NB4 (cell line): ENCODE measurements at places on chromosomes 11 and 22.

- DNase-seq, result peak; percentile 63
Observed at GRCh38 chr11:70192666-70193410, 10.3 kb upstream of the FADD start.

GRCh38 chr11:85307366-85307765 is 319.8 kb downstream of the DLG2 start:
- DNase-seq, result no peak

DNA sequence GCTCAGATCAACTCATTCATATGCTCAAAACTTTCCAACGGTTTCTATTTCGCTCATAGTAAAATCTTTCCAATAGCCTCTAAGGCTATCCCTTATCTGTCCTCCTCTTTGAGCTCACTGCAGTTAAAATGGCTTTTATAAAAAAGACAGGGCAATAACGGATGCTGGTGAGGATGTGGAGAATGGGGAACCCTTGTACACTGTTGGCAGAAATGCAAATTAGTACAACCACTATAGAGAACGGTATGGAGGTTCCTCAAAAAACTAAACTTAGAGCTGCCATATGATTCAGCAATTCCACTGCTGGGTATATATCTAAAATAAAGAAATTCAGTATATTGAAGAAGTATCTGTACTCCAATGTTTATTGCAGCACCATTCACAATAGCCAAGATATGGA is 345.6 kb downstream of the DLG2 start:
- DNase-seq, result no peak

DNA sequence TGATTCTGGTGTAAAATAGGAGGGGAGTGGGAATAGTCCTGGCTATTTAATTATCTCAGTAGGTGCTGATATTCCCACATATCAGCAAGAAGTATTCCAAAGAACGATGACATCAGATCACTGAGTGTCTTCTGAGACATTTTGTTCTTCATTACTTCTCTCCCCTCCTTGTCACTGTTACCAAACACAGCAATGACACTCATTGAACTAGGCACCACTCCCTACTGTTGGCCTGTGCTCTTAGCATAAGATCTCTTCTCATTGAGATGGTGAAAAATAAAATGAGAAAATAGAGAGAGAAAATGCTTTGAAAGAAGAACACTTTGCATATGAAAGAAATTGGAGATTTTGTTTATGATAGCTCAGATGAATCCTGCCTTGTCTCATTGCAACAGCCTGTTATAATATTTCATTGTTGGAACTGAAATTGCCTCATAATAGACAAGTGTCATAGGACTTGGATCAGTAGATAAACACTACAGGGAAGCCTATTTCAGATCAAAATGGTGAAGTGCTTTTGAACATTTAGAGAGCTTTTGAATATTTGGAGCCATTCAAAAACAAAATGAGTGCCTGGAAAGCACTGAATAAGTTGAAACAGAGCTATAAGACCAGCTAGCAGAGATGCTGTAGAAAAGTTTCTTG is 11.3 kb upstream of the ETS1 start:
- DNase-seq, result no peak

- DNase-seq, result no peak
Observed at GRCh38 chr11:20489948-20490347, 102.4 kb downstream of the PRMT3 start.

DNA sequence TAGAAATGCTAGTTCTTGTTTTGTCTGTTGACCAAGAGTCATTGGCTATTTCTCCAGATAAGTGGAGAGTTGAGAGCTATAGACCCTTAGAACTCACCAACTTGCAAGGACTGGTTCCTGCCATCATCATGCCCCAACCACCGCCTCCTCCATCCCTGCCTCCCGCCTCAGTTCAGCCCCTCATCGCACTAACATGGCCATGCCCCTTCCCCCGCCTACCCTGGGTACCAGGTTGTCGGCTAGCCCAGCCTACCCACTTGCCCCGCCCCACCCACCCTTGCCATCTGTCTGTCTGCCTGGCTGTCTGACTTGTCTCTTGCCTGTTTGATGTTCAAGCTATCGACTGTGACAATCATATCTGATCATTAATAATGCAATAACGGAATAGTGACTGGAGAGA is 154.1 kb downstream of the TRIM29 start:
- DNase-seq, result no peak

DNA sequence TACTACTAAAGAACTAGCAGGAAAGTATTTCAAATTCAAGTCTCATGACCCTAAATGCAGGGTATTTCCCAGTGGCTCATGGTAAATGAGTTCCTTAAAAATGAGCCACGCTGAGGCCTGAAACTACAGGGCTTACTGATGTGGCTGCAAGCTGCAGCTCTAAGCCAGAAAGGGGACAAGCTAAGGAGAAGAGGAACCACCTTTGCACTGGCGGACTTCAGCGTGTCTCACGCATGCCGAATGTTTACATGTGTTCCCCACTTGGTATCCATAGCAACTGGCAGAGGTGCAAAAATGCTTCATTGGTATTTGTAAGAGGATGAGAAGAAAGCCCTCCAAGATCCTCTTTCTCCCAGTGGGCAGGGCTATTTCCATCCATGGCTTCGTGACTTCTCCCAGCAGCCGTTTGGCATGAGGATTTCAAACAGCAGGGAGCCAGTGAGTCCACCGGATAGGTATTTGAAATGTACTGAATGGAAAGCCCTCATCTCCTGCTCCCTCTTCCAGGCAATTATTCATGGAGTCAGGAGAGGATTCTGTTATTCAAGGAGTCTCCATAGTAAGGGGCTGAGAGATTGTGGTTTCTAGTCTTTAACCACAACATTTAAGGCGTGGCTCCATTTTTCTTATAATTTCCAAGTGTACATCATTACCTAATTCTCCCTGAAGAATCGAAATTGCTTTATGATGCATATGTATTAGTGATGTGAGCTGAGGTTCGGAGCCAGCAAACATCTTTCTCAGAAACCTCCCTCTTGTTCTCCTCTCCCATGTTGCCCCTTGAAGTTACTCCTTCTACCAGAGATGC is 55.3 kb upstream of the CD44 start:
- DNase-seq, result peak; percentile 85

- peak; percentile 70 for DNase-seq
Observed at GRCh38 chr11:135027461-135027860, 615.4 kb upstream of the B3GAT1 start.

GRCh38 chr11:133115099-133115498 is 417.2 kb downstream of the OPCML start:
- no peak for DNase-seq

DNA sequence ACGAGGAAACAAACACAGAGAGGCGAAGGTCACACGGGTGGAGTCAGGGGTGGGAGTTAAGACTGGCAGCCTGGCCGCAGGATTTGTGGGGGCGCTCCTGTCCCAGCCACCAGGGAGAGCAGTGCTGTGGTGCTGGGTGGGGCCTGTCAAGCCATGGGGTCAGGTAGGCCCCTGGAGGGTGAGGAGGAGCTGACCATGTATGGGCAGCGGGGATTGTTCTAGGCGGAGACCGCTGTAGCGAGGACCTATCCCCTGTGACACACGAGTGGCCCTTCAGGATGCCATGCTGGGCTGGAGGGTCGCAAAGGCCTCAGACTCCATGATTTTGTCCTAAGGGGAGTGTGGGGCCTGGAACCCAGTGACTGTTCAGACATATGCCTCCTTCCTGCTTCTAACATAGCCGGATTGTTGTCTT is 1.6 kb upstream of the RPS19BP1 start:
- no peak for DNase-seq

- DNase-seq, result no peak
Observed at GRCh38 chr11:61659413-61660196, 20.6 kb upstream of the DAGLA start.

DNA sequence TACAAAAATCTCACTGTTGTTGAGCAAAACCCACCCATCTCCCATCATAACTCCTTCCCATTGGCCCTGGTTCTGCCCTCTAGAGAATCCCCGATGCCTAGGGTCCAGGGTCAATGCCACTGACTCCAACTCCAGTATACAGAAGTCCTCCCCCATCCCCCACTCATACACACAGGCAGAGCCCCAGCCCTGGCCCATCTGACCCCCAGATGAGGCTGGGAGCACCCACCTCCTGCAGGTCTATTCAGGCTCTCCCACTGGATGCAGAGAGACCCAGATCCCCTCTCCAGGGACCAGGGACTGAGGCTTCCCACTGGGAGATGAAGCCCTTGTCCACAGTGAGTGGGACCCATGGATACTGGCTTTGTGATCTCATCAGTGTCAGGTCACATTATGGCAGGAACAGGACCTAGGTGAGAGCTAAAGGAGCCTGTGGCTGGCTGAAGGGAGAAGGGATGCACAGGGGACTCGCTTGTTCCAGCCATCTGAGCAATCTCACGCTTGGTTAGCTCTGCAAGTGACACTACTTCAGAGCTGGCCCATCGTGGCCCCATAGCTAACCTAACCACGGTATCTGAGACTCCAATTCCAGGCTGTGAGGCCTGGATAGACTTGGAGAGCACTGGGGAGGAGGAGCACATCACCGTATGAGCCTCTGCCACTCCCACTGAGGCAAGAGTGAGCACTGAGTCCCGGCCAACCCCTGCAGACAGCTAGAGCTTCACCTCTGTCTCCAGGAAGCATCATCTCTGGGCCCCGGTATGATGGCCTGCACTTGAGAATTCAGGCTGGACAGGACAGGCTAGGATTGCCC is 35.7 kb downstream of the TRIM29 start:
- DNase-seq, result no peak

DNA sequence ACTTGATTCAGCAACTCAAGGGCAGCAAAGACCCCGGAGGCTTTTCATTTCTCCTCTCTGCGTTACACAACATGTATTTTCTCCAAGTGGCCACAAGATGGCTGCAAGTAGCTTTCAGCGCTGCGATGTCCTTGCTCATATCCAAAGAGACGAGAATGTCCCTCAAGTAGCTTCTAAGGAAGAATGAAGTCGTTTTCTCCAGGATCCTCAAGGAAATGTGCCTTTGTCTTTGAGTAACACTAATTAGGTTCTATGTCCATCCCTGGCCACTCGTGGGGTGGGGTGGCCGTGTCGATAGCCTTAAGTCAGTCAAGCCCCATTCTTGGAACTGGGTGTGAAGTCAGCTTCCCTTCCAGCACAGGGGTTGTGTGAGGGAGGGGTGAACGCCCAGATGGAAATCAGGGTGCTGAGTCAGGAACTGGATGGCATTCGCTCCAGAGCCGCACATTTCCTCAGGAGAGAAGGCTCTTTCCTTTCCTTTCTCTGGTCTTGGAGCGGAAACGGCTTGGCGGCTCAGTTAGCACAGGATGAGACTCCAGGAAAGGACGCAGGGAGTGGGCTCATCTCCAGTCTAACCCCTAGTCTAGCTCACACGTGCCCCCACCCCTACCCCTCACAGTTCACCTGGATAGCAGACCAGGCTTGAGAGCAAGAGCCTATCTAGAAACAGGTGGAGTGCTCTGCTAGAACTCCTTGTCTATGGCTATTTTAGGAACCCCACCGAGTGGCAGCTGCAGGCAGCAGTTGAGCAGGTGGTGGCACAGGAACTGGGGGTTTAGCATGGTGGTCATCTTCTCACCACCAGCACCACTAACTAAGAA is 44.3 kb downstream of the NNMT start:
- DNase-seq, result peak; percentile 74

- DNase-seq, result peak; percentile 69
Observed at GRCh38 chr11:71251761-71252268, 562 bp downstream of the SHANK2 start.

DNA sequence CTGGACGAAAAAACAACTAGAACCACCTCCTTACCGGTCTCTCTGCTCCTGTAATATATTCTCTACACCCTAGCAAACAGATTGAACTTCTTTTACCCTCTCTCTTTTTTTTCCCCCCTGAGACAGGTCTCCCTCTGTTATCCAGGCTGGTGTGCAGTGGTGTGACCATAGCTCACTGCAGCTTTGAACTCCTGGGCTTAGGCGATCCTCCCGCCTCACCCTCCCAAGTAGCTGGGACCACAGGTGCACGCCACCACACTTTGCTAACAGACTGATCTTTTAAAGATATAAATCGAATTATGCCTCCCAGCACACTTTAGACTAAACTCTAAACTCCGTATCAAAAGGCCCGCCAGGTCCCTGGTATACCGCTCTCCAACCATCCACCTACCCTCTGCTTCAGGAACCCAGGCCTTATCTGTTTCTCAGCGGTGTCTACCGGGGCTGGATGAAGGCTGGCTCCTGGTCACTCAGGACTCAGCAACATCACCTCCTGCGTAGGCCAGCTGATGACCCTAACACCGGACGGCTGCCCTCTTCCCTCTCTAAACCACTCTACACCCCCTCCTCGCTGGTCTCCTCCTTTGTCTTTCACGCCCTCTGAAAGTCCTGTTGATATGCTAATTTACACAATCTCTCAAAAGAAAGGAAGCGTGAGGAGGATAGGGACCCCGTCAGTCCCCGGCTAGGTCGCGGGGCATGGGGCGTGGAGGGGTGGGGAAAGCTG is 745 bp downstream of the C22orf39 start:
- no peak for DNase-seq

GRCh38 chr11:12693094-12693478 is 18.9 kb downstream of the TEAD1 start:
- no peak for DNase-seq

DNA sequence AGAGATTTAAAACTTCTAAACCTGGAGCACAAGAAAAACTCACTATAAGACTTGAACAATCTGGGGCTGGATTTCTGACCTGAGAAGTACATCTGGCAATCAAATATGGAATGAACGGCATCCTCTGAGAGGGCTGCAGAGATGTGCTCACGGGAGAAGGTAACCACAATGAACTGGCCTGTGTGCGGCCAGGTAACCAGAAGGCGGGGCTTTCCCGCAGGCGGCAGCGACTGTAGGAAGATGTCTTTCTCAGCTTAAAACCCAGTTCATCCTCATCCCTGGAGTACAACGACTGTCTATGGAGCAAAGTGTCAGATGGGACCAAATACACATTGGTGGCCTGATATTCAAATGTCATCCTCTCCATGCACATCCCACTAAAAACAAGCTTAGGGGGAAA is 24.5 kb downstream of the MICAL3 start:
- no peak for DNase-seq

GRCh38 chr11:34431979-34432378 is 6.8 kb upstream of the CAT start:
- peak; percentile 75 for DNase-seq

GRCh38 chr11:44776551-44777208 is 49.9 kb downstream of the TSPAN18 start:
- DNase-seq, result no peak

- DNase-seq, result no peak
Observed at GRCh38 chr11:102669664-102670063, 35.9 kb downstream of the MMP27 start.

DNA sequence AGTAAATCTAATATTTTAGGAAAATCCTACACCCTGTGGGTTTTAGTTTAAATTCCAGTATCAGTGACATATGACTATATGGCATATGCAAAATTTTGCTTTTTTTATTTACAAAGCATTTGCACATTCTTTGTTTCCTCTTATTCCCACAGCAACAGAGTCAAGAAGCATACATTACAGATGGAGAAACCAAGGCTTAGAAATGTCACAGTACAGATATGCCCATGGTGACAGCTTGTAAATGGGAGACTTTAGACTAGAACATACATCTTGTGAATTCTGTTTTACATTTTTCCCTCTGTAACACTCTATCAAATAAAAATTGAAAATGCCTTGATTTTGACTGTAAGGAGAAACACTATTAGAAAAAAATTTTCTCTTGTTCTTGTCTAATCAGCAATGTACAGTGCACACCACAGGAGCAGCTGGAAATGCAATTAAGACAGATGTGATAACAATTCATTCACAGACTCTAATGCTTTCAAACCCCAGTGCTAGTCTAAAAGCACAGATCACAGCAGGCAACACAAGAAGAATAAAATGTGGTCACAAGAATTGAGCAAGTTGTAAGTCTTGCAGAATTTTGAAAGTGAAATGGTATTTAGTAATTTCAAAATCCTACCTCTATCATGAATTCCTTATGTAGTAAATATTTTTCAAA is 375.9 kb downstream of the LUZP2 start:
- no peak for DNase-seq
